Nephron progenitor cell (in vitro differentiated cells): ENCODE measurements at places on chromosomes 7 and 10.

GRCh38 chr7:128299109-128299607, 44.5 kb downstream of the RBM28 start:
- DNase-seq: peak; percentile 11

DNA sequence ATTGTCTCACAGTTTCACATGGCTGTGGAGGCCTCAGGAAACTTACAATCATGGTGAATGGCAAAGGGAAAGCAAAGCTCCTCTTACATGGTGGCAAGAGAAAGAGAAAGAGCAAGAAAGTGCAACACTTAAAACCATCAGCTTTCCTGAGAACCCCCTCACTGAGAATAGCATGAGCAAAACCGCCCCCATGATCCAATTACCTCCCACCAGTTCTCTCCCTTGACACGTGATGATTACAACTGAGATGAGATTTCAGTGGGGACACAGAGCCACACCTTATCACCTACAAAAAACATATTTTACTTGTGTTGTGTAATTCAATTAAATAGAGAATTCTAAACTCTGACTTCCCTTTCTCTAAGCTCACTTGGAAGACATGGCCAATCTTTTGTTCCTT, 80.2 kb downstream of the SEMA3C start:
- DNase-seq: no peak

DNA sequence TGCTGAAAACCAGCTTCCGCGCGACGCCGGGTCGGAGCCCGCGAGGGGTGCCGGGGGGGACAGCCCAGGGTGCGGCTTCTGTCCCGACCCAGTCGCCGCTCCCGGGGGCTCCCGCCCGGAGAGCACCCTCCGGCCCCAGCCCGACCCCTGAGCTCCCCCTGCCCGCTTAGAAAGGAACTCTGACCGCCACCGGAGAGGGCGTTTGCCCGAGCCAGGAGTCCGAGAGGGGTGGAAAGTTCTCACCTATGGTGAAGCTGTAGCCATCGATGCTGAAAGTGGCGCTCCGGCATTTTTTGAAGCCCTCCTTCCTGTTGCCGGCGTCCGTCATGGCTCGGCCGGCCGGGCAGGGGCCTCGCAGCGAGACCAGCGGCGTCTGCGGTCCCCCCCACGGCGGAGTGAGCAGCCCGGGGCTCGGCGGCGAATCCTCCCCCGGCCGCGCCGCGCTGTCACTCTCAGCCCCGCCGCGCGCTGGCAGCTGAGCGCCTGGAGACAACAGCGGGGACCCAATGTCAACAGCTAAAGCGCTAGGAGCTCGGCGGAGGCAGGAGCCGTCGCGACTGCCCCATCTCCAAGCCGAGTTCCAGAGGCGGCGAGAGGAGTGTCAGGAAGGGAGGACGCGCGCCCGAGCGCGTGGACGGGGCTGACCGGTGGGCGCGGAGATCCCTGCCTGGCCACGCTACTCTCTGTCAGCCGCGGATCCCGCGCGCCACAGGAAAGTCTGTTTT, 191.6 kb downstream of the LSM5 start:
- DNase-seq: peak; percentile 65

DNA sequence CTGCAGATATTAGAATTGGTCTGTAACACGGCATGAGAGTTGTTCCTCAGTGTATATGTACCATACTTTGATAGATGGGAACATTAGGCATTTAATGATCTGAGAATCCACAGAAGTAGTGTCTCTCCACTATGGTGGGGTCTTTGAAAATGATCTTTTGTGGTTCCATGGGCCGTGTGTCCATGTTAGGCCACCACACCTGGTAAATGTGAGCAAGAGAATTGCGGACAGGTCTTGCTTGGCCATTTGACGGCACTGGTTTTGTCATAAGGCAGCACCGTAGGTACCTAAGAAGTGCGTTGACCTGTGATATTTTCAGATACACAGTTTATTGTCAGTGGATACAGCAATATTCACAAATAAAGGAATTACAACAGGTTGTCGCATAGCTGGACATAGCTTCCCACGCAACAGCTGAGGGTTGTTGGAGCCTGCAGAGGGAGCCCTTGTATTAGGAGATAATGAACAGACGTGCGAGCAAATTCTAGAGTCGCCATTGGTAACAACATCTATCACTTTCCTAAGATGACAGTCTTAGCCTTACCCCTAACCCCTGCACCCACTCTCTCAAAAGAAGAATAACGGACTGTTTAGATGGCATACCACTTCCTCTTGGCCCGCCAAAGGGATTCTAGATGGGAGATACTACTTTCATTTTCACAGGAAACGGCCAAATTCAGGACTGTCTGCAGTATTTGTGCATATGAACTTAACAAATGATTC, 111.4 kb downstream of the COL28A1 start:
- peak; percentile 50 for DNase-seq

DNA sequence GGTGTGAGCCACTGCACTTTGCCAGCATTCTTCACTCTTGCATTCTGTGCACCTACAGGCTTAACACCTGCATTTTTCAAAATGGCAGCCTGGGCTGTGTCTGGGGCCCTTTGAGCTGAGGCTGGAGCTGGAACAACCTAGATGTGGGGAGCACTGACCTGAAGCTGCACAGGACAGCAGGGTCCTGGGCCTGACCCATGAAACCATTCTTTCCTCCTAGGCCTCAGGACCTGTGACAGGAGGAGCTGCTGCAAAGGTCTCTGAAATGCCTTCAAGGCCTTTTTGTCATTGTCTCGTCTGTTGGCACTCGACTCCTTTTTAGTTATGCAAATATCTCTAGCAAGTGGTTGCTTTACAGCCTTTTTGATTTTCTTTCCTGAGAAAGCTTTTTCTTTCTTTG, 82.3 kb downstream of the INPP5A start:
- DNase-seq: no peak

GRCh38 chr10:73979809-73980433, 18.0 kb upstream of the VCL start:
- DNase-seq: no peak

DNA sequence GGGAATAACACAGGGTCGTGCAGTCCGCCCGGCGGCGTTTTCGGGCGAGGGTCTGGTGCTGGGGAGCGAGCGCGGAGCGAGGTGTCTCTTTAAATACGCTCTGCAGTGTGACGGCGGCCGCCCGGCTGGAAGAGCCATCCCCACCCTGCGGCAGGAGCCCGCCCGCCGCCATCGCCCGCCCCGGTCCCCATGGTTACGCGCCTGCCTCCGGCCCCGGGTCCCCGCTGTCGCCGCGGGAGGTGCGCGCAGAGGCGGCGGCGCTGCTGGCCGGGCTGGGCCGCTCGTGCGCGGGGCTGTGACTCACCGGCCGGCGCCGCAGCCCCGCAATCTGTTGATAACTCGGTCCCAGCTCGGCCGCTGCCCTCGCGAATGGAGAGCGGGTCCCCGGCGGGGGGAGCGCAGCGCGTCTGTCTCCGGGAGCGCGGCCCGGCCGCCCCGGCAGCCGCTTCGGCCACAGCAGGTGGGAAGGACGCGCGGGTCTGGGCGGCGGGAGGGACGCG, at the start of gene ADGRA1:
Gene ADGRA1 (plus strand): TSS at position 246 of the 500 bp plus-strand sequence. CDS start 986 bp downstream, outside the sequence.
- DNase-seq: peak; percentile 80

DNA sequence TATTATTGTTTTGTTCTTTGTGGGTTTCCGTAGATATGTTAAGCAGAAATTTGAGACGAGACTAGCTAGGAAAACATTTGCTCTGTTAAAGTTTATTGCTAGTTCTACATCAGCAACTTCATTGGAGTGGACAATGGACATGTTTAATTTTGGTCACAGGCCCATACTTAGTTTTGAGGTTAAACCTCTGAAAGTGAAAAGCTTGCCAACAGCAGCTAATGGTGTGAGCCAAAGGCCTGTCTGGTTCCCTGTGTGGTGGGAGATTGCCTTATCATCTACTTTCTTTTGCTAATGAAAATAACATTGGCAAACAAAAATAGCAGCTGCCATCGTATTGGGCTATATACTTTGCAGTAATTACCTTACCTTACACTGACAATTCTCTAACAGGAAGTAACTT, 388.4 kb upstream of the FZD8 start:
- DNase-seq: no peak

DNA sequence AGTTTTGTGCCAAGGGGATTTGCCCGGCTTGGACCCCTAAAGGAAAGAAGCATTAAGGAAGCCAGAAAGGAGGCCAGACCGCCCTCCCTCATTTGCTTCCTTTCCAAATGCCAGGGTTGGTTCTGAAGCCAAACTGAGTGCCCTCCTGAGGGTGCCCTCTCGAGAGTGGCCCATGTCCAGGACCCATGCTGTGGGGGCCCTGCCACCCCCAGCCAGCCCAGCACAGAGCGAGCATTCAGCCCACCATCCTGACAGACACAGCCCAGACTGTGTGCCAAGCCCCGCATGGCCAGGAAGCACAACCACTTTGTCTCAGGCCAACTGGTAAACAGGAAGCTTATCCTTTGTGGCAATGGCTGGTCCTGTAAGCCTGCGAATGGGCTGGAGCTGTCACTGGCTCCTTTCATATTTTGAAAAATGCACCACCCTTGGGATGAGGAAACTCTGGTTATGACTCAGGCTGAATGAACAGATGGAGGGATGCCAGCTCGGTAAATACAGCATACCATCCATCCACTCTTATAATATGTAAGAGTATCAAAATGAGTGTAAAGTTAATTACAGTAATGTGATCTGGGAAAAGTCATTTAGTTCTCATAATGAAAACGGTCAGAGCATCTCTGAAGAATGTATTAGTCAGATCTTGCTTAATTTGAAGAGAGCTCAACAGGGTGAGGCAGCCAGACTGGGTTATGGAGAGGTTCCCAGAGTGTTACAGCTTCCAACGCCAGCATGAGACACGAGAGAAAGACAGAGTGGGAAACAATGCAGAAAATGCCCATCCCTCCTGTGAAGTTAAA, 65.0 kb downstream of the STK17A start:
- no peak for DNase-seq

GRCh38 chr10:102009801-102010425, 46.1 kb downstream of the ARMH3 start:
- peak; percentile 34 for DNase-seq

DNA sequence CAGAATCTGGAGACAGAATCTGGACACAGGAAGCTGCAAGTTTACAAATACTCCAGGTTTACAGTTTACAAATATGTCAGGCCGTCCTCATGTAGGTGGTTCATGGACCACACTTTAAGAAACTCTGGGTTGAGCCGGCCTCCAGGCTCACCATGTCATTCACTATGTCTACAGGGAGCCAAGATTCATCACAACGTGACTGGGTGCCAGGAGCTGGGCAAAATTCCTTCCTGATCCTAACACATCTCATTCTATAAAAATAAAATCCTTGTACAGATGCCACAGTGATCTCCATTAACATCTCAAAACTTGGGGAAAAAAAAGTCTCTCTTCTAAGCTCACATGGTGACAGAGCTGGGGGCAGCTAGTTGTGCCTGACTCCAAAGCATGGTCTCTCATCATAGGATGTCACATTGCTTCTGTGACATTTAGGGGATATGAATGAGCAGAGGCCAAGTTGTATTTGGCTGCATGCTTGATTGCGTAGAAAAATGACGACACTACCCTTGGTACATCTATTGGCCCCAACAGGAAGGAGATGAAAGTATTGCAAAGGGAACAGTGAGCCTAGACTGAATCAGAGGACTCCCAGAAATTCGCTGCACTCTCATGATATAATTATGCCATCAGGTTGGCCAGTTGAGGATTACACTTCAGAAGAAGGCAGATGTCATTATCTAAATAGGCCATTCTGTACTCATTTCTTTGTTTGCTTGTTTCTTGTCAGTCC, 35.9 kb downstream of the MTURN start:
- DNase-seq: no peak

GRCh38 chr7:101701153-101701794, 72.2 kb upstream of the MYL10 start:
- DNase-seq: no peak

GRCh38 chr10:4816966-4817365, 9.0 kb upstream of the AKR1E2 start:
- DNase-seq: no peak

GRCh38 chr7:70459546-70459945, 672.4 kb upstream of the GALNT17 start:
- DNase-seq: no peak

- no peak for DNase-seq
Observed at GRCh38 chr10:113230011-113230610, 280.1 kb downstream of the TCF7L2 start.

- no peak for DNase-seq
Observed at GRCh38 chr10:1063232-1063865, 7.2 kb downstream of the WDR37 start.

DNA sequence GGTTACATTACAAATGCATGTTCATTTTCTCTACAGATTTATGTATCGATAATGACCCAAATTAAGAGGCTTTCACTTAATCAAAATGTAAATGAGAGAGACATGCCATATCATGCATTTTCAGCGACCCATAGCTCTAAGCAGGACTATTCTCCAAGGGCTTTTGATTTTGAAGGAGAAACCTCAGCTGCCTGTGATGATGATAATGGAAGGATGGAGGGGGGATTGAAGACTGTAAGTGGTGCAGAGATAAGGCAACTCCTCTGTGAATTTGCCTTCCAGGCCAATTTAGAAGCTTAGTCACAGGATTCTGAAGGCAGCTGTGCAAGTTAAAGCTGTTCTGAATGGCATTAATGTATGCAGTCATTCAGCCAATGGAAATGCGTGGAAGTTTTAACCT, 8.3 kb downstream of the VSTM2A start:
- no peak for DNase-seq

DNA sequence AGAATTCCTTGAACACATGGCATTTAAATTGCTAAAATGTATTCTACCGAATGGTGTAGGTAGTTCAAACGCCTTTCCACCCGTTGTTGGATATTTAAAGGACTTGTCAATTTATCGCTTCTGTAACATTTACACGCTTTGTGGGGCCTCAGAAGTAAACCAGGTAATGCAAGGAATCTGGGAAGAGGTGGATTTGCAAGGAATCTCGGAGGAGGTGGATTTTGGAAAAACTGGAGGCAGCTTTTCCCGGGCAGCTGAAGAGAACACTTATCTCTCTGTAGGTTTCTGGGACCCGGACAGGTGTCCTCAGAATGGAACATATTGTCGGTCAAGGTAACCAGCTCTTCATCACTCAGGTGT, 592 bp upstream of the MAPK8 start:
- no peak for DNase-seq

- DNase-seq: no peak
Observed at GRCh38 chr7:128307061-128307460, 36.6 kb downstream of the RBM28 start.

DNA sequence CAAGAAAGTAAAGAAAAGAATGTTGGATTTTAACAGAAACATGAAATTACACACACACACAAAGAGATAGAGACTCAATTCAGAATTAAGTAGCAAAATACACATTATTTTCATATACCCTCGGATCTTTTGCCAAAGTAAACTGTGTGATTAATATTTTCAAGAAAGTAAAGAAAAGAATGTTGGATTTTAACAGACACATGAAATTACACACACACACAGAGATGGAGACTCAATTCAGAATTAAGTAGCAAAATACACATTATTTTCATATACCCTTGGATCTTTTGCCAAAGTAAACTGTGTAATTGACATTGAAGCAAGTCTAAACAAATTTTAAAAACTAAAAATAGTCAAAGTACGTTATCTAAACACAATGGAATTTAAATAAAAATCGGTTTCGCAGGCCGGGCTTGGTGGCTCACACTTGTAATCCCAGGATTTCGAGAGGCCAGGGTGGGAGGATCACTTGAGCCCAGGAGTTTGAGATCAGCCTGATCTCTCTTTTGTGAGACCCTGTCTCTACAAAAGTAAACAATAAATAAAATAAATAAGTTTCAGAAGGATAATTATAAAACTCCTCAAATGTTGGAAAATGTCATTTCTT, 337.3 kb upstream of the MAGI2 start:
- no peak for DNase-seq

- no peak for DNase-seq
Observed at GRCh38 chr10:63901228-63901627, 380.0 kb downstream of the REEP3 start.

- DNase-seq: no peak
Observed at GRCh38 chr7:43876976-43877745, 7.8 kb upstream of the MRPS24 start.

GRCh38 chr7:23907012-23907411, 197.0 kb downstream of the STK31 start:
- no peak for DNase-seq
